ENCODE measurements at places on chromosomes 11 and 22. TPM values are rescaled to one million over a fixed set of nuclear protein-coding genes. Genes with fewer than 3 reads are reported as not detected.

GRCh38 chr22:21726650-21727049, 8.9 kb downstream of the YPEL1 start:
- DNase-seq: peak; percentile 36

GRCh38 chr22:43277987-43278601, 65.1 kb downstream of the SCUBE1 start:
- DNase-seq: no peak

Gene SCUBE1
- total RNA-seq: 5.5 TPM

GRCh38 chr11:1772270-1773130, 8.8 kb upstream of the CTSD start:
- DNase-seq: peak; percentile 71

DNA sequence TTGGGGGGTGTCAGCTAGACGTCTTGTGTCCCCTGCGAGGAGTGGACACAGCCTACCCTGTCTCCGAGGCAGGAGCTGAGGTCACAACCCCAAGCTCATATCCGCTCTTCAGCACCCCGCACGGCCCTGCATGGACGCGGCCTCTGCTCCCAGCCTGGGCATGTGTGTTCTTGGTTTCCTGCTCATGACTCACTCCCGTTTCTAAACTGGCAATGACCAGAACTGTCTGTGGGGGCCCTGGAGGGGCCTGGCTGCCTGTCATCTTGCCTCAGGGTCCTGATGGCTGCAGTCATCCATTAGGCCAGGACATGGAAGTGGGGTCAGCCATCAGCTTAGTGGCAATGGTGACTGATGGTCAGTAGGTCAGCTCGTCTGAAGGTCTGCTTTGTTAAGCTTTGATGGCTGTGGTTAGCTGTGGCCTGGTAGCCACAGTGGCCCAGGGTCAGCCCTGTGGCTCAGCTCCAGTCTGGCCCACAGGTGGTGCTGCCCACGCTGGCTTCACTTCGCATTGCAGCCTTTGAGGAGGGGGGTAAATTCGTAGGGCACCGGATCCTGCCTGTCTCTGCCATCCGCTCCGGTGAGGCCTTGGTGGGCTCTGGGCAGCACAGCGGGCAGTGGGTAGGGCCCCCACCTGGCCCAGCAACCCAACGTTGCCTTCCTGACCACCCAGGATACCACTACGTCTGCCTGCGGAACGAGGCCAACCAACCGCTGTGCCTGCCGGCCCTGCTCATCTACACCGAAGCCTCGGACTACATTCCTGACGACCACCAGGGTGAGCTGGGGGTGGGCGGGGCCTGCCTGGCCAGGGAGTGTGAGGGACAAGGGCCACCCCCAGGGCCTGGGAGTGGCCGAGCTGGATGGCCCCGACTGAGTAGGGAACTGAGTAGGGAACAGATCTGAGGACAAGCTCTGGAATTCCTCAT, 12.0 kb downstream of the PLCB3 start:
- no peak for DNase-seq

- no peak for DNase-seq
These were observed 625.9 kb downstream of the TBC1D22A start for GRCh38 chr22:47388331-47388730.

Gene TRPM5
- 0.11 TPM for total RNA-seq

DNA sequence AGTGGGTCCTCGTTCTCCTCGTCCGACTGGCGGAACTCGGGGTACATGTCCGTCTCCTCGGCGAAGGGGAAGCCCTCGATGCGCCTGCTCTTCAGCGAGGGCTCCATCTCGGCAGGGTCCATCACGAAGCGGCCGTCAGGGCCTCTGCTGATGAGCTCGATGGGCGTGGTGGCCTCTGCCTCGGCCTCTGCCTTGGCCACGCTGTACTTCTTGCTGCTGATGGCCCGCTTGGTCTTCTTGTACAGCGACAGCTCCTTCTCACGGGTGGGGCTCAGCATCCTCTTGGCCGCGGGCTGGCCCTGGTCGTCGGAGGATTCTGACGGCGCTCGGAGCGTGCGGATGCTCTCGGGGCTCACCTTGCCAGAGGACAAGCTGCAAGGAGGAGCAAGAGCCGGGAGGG, 35.7 kb downstream of the IGSF9B start:
- DNase-seq: no peak

GRCh38 chr22:49685116-49685515, 142.6 kb downstream of the BRD1 start:
- no peak for DNase-seq

Gene SF1
- total RNA-seq: 365 TPM

DNA sequence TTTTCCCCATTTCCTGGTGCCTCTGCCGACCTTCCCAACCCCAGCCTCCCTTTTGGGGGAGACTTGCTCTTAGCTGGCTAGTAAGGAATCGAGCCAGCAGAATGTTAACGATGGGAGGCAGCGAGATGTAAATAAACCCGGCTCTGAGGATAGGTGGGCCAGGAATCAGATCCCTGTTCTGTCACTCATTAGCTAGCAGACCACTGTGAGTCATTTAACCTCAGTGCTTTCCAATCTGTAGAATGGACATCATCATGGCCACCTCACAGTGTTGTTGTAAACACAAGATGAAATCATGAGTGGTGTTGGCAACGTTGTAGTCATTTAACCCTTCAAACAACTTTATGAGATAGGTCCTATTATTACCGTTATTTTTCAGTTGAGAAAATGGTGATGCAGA, 208.6 kb downstream of the KIRREL3 start:
- no peak for DNase-seq

Gene P2RY2
- total RNA-seq: 1.2 TPM

Gene PRR33
- total RNA-seq: not detected

DNA sequence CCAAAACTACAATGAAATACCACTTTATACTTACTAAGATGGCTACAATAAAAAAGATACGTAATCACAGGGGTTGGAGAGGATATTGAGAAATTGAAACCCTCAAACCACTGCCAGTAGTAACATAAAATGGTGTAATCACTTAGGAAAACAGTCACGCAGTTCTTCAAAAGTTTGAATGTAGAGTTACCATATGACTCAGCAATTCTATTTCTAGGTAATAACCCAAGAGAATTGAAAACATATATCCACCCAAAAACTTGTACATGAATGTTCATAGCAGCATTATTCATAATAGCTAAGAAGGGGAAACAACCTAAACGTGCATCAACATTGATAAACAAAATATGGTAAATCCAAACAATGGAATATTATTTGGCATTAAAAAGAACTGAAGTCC, 24.4 kb upstream of the PSMA1 start:
- no peak for DNase-seq

Gene GRIK4
- 2.4 TPM for total RNA-seq

Gene CD81
- total RNA-seq: 240 TPM

Gene CXCR5
- total RNA-seq: not detected

GRCh38 chr11:64245797-64246620, 734 bp downstream of the PPP1R14B start:
- no peak for DNase-seq

GRCh38 chr11:1879941-1880720, 11.6 kb downstream of the PRR33 start:
- no peak for DNase-seq

Gene OR2AG2
- 0.17 TPM for total RNA-seq

Gene ZNF70
- 2.6 TPM for total RNA-seq

GRCh38 chr22:36383110-36383581, 4.6 kb downstream of the MYH9 start:
- no peak for DNase-seq

- no peak for DNase-seq
These were observed 262.2 kb upstream of the UBASH3B start for GRCh38 chr11:122393209-122393860.

Gene MRGPRE
- total RNA-seq: not detected

- DNase-seq: peak; percentile 93
These were observed 3.4 kb downstream of the TIMM10 start for GRCh38 chr11:57527056-57527631.

Gene PAMR1
- 3.0 TPM for total RNA-seq

Gene APOL2
- 12.0 TPM for total RNA-seq

GRCh38 chr11:14422052-14422813, 63.2 kb upstream of the RRAS2 start:
- peak; percentile 67 for DNase-seq

Gene EIF3F
- 385 TPM for total RNA-seq

DNA sequence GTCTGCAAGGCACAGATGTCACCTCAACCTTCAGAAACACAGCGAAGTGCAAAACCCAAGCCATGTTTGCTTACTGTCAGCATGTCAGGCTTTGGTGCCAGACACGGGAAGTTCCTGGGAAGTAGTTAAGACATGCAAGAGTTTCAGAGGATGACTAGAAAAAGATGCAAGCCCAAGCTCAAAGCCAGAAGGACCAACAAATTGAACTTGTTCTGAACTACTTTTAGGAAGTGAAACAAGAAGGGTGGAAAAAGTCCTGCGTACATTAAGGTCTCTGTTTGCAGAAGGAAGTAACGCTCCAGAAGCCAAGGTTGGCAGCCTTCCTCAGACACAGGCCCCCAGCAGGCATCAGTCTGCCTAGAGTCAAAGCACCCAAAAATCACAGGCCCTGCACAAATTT, 2.6 kb downstream of the AP1B1 start:
- no peak for DNase-seq

Gene ST14
- 25.7 TPM for total RNA-seq

- no peak for DNase-seq
These were observed 88.3 kb downstream of the C22orf31 start for GRCh38 chr22:28973352-28973751.

Gene IL17REL
- 0.20 TPM for total RNA-seq

GRCh38 chr22:38757464-38757757, 1.6 kb upstream of the SUN2 start:
- no peak for DNase-seq

DNA sequence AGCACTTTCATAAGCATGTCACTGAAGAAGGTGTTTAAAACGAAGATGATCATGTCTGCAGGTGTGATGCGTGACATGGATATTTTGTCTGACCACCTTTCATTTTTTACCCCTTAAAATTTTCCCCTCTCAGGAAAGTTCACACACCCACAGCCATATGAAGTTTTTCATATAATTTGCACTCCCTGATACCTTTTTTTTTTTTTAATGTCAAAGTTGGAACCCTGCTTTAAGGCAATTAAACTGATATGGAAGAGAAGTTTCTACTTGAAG, 104.6 kb downstream of the ATXN10 start:
- no peak for DNase-seq

Gene TMPRSS6
- not detected for total RNA-seq

- no peak for DNase-seq
These were observed 163.4 kb downstream of the ADAMTS15 start for GRCh38 chr11:130611791-130612251.

Gene ACCS
- 6.0 TPM for total RNA-seq

Gene ARFIP2
- 51.1 TPM for total RNA-seq

DNA sequence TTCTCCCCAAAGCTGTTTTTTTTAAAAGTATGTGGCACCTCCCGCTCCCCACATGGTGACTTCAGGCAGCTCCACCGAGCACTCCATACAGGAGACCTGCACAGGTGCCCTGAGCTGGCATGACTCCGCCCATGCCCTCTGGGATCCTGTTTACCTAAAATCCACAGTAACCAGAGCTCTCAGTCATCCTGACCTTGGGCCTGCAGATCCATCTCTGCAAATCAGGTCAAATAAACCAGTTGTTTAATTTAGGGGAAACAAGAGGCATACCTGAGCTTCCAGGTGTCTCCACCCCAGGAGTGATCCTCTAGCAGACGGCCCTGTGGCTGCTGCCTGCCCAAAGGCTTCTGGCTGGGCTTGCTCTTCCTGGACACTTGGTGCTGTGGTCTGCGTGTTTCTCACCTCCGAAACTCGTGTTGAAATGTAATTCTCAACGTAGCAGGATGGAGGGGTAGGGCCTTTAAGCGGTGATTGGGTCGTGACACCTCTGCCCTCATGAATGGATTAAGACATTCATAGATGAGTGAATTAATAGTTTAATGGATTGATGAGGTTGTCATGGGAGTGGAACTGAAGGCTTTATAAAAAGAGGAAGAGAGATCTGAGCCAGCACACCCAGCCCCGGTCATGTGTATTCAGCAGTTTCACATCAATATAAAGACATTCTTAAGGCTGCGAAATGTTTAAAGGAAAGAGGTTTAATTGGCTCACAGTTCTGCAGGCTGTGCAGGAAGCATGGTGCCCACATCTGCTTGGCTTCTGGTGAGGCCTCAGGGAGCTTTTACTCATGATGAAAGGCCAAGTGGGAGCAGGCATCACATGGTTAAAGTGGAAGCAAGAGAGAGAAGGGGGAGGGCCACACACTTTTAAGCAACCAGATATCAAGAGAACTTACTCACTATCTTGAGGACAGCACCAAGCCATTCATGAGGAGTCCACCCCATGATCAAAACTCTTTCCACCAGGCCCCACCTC, 34.1 kb downstream of the LINC01488 start:
- no peak for DNase-seq

- DNase-seq: no peak
These were observed 55.1 kb upstream of the CLDN5 start for GRCh38 chr22:19579115-19579811.

- peak; percentile 70 for DNase-seq
These were observed 475 bp downstream of the PITPNB start for GRCh38 chr22:27918341-27919221.

Gene PGA3
- total RNA-seq: not detected

GRCh38 chr11:88179141-88179540, 3.9 kb upstream of the RAB38 start:
- DNase-seq: no peak

DNA sequence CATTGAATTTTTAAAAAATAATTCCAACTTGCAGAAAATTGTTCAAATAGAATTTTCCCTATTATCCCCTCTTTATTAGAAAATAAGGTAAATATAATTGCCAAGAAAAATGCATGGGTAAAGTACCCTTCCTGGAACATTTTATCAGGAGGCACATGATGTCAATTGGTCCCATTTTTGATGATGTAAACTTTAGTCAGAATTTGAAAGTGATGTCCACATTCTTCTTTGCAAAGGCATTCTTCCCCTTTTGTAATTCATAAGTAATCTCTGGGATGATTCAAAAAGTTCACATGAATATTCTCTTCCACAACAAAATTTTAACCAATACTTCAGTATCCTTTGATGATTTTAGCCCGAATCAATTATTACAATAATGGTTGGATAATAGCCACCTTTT, 86.9 kb upstream of the ANO3 start:
- DNase-seq: no peak

- DNase-seq: no peak
These were observed 5.2 kb upstream of the TNFRSF13C start for GRCh38 chr22:41931701-41932269.

DNA sequence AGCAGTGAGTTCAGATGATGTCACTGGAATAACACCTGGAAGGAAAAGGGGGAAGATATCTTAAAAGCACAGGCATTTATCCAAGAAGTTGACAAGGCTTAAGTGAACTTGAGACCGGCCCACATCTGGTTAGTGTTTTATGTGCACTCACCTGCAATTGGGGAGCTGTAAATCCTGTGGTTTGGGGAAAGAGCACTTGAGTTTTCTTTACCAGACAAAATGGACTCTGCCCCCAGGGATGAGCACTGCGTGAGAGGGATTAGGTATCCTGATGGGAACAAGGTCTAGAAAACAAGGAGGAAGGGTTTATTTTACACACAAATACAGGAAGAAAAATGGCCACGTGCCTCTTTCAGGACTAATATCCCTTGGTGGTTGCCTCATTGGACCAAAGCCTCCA, 15.2 kb downstream of the E2F8 start:
- no peak for DNase-seq
